NCI-H187 (cell line): ENCODE measurements at places on chromosomes 1 and 21.

DNA sequence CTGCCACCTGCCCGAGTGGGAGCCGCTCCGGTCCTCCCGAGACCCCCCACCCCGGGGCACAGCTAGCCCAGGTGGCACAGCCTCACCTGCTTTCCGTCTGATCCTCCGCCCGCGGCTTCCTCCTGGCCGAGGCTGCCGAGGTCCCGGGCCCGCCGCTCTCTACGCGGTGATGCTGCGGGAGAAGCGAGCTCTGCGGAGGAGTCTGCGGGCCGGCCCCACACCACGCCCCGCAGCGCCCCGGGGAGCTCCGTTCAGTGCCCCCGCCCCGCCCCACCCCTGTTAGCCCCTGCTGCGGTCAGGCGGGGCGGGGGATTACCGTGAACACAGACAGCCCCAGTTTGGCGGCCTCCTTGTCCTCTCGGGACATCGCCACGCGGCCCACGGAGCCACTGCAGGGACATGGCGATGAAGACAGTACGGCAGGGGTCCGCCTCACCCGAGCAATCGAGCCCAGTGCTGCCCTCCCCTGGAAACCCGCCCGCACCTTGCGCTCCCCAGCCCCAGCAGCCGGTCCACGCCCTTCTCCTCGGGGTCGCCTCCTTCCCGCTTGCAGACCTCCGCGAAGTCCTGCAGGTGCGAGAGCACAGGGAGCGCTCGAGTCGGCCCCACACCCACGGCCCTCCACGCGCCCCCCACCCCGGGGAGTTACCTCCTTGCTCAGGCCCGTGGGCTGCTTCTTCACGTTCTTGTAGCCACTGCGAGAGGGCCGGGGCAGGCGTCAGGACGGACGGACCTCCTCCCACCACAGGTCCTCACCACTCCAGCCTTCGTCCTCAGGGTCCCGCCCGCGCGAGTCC lies 933 bp downstream of the C1orf35 start:
- DNase-seq: no peak

DNA sequence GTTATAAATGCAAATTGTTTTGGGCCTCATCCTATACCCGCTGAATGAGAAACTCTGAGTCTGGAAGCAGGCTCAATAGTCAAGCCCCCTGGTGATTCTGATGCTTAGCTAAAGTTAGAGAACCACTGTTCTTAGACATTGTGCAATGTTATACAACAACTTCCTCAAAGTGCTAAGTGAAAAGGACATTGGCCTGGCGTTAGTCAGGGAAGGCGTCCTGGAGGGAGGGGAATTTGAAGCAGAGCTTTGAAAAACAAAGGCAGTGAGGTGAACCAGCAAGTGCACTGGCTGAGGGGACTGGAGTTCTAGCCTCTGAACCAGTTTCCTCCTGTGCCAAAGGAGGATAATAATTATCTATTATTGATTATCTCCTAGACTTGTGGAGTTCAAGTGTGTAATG lies 5.1 kb downstream of the CD1D start:
- DNase-seq: no peak

DNA sequence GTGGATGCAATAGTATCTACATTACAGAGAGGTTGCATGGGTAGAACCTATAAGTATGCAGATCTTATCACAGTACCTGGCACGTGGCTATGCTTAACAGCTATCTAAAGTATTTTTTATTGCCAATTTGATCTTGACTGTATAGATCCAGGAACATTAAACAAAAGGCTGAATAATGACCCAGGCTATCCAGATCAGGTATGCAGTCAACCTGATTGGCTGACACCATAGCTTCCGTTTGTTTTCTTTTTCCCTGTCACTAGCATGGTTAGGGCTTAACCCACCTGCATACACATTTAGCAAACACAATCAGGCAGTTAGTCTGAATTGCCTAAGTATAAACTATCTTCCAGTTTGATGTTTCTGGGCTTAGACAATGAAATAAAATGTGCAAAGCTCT lies 264.9 kb upstream of the PLXNA2 start:
- no peak for DNase-seq

DNA sequence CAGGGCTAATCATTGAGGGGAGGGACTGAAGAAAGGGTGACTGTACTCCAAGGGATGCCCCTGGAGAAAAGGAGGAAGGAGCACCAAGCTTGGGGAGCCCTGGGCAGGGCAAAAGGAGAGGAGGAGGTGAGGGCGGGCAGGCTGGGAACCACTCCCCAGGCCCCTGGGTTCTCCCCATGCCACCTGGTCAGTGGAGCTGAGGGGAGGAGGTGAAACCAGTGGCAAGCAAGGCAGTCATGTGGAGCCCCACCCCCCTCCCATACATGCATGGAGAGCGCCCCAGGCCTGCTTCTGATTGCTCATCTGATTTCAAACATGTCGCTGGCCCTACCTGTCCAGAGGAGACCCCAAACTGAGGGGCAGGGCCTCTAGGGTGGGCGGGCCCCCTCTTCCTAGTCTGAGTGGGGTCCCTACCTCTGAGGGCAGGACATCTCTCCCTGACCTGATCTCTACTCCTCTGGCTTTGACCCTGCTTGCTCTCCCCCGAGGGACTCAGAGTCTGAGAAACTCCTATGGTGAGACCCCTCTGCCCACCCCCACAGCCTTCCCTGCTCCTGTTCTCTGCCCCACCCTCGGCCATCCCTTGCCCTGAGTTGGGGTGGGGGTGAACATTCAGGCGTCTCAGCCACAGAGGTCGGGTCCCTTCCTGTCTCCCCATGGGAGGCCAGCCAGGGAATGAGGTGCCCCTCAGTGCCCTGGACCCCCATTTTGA lies 18.6 kb downstream of the INSRR start:
- DNase-seq: no peak

- no peak for DNase-seq
Observed at GRCh38 chr1:99763956-99764355, 2.5 kb downstream of the FRRS1 start.

DNA sequence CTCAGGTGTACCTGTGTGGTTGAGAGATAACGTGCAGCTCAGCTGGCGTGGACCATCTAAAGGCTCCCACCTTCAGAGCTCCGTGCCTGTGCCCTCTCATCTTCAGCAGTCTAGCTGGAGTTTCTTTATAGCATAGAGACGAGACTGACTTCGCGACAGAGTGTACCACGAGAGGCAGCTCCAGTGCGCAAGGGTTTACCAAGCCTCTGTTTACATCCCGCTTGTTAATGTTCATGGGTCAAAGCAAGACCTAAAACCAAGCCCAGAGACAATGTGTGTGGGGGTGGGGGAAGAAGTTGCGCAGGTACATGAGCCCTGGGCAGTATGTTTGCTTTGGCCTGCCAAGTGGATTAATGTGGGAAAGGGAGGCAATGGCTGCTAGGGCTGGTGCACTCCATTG lies 15.6 kb downstream of the RHOU start:
- DNase-seq: no peak

GRCh38 chr1:47059376-47059775 lies 7.7 kb upstream of the CYP4Z1 start:
- no peak for DNase-seq

DNA sequence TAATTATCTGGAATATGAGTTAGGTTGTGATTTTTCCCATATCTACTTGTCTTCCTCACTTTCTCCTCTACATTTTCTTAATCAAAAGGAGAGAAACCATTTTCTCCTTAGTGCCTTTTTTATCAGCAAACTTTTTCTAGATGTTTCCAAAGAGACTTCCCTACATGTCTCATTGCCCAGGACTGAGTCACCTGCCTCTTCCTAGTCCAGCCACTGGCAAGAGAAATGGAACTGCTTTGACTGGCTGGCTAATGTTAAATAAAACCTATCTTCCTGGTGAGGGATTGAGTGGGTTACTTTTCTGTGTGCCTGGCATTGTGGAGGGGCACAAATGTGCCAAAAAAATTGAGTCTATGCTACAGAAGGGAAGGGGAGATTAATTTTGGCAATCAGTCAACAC lies 52.1 kb upstream of the CD5L start:
- DNase-seq: no peak

GRCh38 chr1:21289700-21290545 lies at the start of gene ECE1:
ECE1 (minus strand) TSS chr1:21290463; CDS start chr1:21290414, 49 bp downstream.
- DNase-seq: no peak

DNA sequence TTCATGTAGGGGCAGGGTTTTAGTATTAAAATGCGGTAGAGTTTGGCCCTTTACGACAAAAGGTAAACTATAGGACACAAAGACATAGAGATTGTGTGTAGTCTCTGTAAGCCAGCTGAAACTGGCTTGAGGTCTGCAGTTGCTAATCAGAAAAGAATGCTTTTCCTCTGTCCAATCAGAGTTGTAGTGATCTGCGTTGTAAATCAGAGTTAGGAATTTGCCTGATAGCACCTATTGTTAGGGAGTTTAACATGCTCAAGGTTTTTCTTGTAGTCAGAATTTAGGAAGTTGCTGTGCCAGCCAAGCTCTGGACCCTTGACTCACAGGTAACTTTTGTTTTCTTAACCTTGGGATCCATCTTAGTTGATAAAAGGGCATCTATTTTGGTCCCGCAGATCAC lies 61.2 kb upstream of the VTCN1 start:
- no peak for DNase-seq

GRCh38 chr1:69272684-69273083 lies 295.0 kb upstream of the LRRC7 start:
- no peak for DNase-seq
